ENCODE measurements at places on chromosomes 6 and 20.

DNA sequence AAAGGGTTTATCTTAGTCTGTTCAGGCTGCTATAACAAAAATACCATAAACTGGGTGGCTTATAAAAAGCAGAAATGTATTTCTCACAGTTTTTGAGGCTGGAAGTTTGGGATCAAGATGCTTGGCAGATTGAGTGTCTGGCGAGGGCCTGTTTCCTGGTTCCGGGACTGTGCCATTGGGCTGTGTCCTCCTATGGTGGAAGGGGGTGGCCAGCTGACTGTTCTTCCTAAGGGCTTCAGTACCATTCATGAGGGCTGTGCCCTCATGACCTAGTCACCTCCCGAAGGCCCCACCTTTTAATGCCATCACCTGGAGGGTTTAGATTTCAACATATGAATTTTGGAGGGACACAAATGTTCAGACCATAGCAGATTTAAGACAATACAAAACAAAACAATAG lies 91.2 kb downstream of the ARID1B start:
- no peak overlapping the region for H3K4me3 ChIP-seq
- no peak for DNase-seq
- H3K27me3 ChIP-seq, result no peaks in the 10 kb centered on the region
- H3K4me1 ChIP-seq, result peaks cover 7% of the 10 kb centered on the region

DNA sequence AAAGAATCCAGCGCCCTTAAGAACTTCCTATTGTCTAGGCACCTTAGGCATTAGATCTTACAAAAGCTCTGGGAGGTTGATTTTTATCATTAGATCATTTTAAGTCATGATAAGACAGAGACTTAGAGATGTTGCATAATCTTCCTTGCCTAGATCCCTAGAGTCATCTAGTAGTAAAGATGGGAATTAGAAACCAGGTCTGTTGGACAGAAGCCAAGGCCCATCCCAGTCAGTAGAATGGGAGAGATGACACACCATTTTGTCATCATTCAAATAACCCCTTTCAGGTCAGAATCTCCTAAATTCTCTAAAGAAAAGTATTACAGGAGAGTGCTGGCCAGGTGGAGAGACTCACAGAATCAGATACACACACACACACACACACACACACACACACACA lies 579.1 kb downstream of the BMP2 start:
- no peaks in the 10 kb centered on the region for H3K4me1 ChIP-seq
- H3K4me3 ChIP-seq, result no peak overlapping the region
- no peaks in the 10 kb centered on the region for H3K27me3 ChIP-seq
- no peaks in the 10 kb centered on the region for H3K36me3 ChIP-seq

- H3K36me3 ChIP-seq, result peaks cover 5% of the 10 kb centered on the region
- H3K27ac ChIP-seq, result no peak overlapping the region
- no peaks in the 10 kb centered on the region for H3K4me1 ChIP-seq
- no peak for DNase-seq
- no peak overlapping the region for H3K4me3 ChIP-seq
Measured at GRCh38 chr20:58461899-58462298, 53.3 kb downstream of the APCDD1L start.

DNA sequence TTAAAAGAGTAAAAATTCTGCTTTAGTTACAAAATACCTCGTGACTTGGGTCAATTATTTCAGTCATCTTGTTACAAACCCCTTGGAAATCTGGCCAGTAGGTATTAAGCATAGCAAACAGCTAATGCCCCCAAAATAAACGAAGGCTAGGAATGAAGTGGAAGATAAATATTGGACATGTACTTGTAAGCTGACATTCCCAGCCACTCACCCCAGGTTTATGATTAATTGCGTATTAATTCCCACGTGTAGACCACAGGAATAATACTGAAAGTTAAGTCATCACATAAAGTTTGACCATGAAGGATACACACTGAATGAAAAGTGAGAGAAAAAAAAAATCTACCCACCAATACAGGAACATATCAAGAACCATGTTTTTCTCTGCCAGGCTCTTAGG lies 936.5 kb upstream of the ADGRB3 start:
- no peak for DNase-seq
- no peaks in the 10 kb centered on the region for H3K4me1 ChIP-seq
- no peaks in the 10 kb centered on the region for H3K27me3 ChIP-seq
- H3K4me3 ChIP-seq, result no peak overlapping the region
- H3K27ac ChIP-seq, result no peak overlapping the region
- H3K36me3 ChIP-seq, result no peaks in the 10 kb centered on the region

- H3K27ac ChIP-seq, result no peak overlapping the region
- peaks cover 14% of the 10 kb centered on the region for H3K4me1 ChIP-seq
- H3K36me3 ChIP-seq, result peaks cover 19% of the 10 kb centered on the region
- H3K4me3 ChIP-seq, result no peak overlapping the region
- DNase-seq, result no peak
- no peaks in the 10 kb centered on the region for H3K27me3 ChIP-seq
Measured at GRCh38 chr20:25541676-25542075, 43.7 kb downstream of the NINL start.
